ENCODE measurements at places on chromosomes 4 and X.

GRCh38 chr4:119271361-119272085 is 50.4 kb downstream of the FABP2 start:
- no peak for DNase-seq

DNA sequence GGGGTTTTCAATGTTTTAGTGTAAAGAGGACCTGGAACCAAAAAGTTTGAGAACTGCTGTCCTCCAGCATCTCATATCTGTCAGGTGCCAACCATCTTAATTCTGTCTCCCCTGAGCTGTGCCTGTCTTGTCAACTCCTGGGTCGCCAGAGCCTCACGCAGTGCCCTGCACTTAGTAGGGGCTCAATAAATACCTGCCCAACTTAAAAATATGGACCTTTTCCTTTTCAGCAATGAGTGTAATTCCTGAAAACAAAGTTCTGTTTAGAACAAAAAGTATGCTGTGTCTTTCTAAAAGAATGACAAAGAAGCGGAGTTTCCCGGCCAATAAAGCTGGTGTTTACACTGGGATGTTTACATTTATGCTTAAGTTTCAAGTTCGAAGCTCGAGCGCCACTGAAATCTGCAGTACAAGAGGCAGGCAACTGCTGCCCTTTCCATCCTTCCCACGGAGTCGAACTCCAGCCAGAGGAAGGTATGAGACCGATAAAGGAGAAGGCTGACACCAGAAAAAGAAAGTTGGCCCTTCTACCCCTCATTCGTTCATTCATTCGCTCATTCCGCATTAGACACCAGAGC is 1.1 kb upstream of the HTATSF1 start:
- no peak for DNase-seq

DNA sequence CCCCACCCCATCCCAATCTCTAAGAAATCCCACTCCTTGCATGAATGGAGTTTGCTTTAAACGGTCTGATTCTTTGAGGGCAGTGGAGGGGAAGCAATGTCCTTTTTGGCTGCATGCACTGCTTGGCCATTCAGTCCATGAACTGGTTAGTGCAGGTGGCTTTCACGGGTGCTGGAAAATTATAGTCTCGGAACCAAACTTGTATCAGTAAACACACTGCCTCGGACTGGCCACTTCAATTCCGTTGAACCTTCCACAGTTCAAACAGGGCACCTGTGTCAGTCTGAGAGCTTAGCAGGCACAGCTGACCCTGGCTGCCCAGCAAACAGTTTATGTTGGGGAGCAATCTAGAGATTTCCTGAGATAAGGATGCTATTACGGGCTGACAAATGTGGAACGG is 255.6 kb downstream of the DHX15 start:
- no peak for DNase-seq

GRCh38 chr4:154421618-154422017 is 70.0 kb downstream of the DCHS2 start:
- no peak for DNase-seq

GRCh38 chr4:174669270-174669669 is 147.0 kb upstream of the HPGD start:
- DNase-seq: peak; percentile 90

DNA sequence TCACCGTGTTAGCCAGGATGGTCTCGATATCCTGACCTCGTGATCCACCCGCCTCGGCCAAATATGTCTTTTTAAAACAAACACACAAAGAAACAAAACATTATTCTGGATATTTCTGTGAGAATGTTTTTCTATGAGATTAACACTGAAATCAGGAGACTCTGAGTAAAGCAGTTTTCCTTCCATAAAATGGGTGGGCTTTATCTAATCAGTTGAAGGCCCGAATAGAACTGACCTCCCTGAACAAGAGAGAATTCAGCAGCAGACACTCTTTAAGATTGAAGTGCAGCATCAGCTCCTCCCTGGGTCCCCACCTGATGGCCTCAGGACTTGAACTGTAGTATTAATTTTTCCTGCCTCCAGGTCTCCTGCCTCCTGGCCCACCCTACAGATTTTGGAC is 22.4 kb upstream of the SOD3 start:
- no peak for DNase-seq

- no peak for DNase-seq
Observed at GRCh38 chr4:140115140-140115539, 38.8 kb downstream of the MAML3 start.

GRCh38 chr4:89108091-89108490 is 3.2 kb upstream of the TIGD2 start:
- no peak for DNase-seq

DNA sequence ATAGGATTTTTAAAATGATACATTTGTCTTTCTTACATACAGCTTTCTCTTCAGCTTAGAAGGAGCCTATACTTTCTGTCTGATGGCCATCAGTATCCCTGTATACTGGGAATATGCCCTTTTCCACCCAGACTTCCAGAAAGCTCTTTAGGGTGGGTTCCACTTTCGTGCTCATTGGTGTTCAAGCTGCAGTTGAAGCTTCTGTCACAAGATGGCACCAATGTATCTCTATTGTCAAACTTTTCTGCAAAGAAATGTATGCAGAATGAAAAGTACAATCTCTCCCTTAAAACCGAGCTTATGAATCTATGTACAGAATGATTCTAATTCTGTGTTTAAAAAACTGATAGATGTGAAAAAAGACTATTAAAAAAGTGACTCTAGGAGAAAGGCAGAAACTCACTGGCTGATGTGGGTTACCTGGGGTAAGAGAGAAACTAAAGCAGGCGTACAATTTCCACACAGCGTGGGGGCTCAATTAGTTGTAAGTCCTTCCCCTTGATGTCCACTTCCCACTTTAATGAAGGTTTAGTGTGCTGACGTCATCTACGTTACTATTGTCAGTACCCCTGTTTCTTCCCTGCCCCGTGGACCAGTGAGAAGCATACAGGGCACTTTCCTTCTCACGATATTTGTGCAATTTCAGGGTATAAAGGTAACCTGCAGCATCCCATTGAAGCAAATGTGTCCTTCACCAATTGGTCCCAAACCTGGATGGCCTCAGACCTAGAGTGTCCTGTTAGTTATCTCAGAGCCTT is 57.3 kb upstream of the TCEAL2 start:
- peak; percentile 22 for DNase-seq

GRCh38 chr4:169144061-169144600 is 126.6 kb downstream of the SH3RF1 start:
- DNase-seq: no peak

DNA sequence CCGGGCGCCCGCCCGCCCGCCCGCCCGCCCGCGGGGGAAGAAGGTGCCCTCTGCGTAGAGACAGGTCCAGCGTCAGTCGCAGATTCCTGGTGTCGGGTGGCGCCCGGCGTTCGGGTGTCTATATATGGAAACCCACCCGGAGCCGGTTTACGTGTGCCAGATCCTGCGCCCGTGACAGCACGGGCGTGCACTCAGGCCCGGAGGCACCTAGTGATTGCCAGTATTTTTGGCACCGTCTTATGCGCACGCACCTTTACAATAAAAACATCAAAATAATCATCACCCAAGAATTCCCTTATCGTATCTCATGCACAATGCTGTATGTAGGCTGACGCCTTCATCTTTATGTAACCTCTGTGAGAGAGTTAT is 519 bp downstream of the SLC25A4 start:
- DNase-seq: no peak

- DNase-seq: peak; percentile 87
Observed at GRCh38 chr4:159229164-159229563, 126.3 kb downstream of the RAPGEF2 start.

DNA sequence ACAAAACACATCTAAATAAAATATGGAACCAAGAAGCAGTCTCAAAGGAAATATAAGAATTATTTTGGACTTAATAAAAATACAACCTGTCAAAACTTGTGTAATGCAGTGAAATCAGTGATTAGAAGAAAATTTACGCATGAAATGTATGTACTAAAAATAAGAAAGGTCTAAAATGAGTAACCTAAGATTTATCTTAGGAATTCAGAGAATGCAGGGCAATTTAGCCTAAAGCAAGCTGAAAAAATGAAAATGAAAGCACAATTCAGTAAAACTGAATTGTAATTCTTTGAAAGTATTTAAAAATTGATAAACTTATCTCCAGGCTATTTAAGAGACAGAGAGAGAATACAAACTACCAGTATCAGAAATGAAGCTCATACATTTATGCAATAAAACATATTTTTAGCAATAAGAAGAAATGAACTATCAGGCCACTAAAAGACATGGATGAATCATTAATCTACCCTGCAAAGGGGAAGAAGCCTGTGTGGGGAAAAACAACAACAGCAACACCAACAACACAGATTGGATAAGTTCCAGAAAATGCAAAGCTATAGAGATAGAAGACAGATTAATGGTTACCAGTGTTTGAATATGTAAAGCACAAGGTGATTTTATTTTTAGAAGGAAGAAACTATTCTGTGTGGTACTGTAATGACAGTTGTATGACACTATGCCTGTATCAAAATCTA is 442.0 kb upstream of the ADGRL3 start:
- peak; percentile 30 for DNase-seq

- no peak for DNase-seq
Observed at GRCh38 chr4:100708776-100709175, 191.0 kb upstream of the EMCN start.

- DNase-seq: no peak
Observed at GRCh38 chr4:6023731-6024130, 5.5 kb upstream of the C4orf50 start.

DNA sequence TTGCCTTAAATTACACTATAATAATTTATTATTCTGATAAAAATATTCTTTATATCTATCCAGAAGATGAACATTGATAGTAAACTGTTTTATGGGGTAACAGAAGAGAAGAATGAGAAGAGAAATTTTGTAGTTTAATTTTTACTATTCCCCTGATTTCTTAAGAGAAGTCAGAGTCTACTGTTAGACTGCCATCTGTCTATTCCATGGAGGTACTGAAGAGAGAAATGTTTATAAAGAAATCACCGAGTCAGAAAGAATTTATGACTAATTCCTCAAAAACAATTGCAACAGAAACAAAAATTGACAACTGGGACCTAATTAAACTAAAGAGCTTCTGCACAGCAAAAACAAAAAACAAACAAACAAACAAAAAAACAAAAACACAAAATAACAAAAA is 149.9 kb downstream of the FGF16 start:
- peak; percentile 59 for DNase-seq

GRCh38 chr4:76736414-76736813 is 161.5 kb downstream of the SOWAHB start:
- DNase-seq: peak; percentile 61

DNA sequence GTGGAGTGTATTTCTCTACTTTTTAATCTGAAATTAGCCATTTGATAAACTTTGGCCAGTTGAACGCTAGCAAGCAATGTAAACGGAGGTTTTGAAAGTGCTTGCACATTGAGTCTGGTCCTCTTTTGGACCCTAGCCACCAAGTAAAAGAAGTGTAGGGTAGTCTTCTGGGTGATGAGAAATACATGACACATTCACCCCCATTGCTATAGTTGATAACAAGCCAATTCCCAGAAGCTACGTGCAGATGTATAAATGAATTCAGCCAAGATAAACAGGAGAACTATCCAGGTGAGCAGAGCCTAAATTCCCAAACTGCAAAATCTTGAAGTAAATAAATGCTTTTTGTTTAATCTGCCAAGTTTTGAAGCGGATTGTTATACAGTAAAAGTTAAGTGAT is 965.4 kb upstream of the GRIA3 start:
- DNase-seq: no peak

DNA sequence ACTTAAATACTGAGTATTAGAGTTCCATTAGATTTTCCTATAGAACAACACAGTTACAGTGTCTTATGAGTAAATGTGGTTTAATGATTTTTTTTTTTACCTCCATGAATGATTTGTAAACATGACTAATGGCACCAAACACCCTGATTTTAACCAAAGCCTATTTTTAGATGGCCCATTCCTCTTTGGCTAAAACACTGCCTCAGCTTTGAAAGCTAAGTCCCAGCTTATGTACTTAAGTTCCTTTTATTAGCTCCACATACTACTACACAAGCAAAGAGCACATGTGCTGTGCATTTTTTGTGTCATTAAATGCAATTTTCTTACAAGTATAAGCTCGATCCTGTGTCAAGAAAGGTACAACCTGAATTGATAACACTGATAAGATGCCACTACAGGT is 575.6 kb upstream of the PITX2 start:
- DNase-seq: no peak

DNA sequence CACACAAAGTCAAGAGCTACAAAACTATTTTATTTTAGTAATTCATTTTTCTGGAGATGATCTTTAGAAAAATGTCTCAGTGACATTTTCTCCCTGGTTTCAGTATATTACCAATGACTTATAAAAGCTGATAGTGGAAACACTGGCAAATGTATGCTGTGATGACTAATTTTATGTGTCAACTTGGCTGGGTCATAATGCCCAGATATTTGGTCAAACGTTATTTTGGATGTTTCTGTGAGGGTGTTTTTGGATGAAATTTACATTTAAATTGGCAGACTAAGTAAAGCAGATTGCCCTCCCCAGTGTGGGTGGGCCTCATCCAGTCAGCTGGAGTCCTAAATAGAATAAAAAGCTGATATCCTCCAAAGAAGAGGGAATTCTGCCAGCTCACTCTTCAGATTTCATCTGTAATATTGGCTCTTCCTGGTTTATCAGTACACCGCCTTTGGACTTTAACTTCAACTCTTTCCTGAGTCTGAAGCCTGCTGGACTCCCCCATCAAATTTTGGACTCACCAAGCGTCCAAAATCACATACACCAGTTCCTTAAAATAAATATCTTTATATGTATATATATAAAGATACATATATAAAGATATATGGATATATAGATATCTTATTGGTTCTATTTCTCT is 31.2 kb upstream of the RAB40A start:
- DNase-seq: peak; percentile 37

- no peak for DNase-seq
Observed at GRCh38 chr4:79949178-79949577, 123.9 kb downstream of the ANTXR2 start.

- no peak for DNase-seq
Observed at GRCh38 chr4:2469192-2469984, 482 bp downstream of the RNF4 start.

- no peak for DNase-seq
Observed at GRCh38 chr4:35653451-35653850, 590.9 kb downstream of the ARAP2 start.

DNA sequence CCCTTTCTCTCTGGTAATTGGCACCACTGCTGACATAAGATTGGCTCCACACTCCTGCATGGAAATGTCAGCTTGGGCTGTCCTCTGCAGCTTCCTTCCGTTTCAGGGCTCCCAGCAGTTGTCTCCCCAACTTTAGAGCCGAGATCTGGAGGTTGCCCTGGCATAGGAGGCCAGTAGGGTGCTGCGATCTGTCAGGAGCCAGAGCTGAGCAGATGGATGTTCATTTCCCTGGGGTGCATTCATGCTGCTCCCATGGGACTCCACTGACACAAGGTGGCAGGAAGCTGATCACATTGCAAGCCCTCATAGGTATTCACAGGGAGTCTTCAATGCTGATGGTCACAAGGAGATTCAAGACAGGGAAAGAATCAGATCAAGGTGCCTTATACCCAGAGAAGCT is 116.6 kb upstream of the RAI2 start:
- no peak for DNase-seq

DNA sequence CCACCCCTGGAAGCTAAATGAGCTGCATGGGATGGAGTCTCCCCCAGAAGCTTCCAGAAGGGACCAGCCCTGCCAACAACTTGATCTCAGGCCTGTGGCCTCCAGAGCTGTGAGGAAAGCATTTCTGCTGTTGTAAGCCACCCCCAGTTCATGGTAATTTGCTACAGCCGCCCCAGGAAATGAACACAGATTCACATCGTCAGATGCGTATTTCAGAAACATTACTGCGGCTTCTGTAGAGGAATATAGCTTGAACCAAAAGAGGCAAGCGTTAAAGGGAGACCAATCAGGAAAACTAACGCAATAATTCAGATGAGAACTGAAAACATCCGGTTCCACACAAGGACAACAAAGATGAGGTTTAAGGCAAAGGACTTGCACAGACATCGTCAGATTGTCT is 128.4 kb upstream of the TBL1X start:
- DNase-seq: no peak

GRCh38 chr4:148441624-148441985 is 609 bp downstream of the NR3C2 start:
- no peak for DNase-seq

All from fibroblast of pulmonary artery (primary cell).